ENCODE measurements at places on chromosomes 16 and 17. TPM values are rescaled to one million over a fixed set of nuclear protein-coding genes. Genes with fewer than 3 reads are reported as not detected.
A peak's percentile ranks its signal among the peaks of the same experiment; 100 is the strongest.

Gene MYO1C
- total RNA-seq: 63.8 TPM

Gene SPATA32
- total RNA-seq: not detected

Gene AATK
- 0.09 TPM for total RNA-seq

Gene JPT2
- total RNA-seq: 257 TPM

Gene HIC1
- total RNA-seq: not detected

Gene PIK3R5
- total RNA-seq: 3.1 TPM

Gene MMP15
- total RNA-seq: 12.3 TPM

Gene BMERB1
- total RNA-seq: 39.7 TPM

Gene TBC1D3K
- total RNA-seq: not detected

Gene TGFB1I1
- total RNA-seq: 20.3 TPM

Gene CCL4
- not detected for total RNA-seq

Gene SDR42E1
- not detected for total RNA-seq

Gene WNT3
- 4.0 TPM for total RNA-seq

Gene CRYBA1
- not detected for total RNA-seq

- no peak for DNase-seq
Observed at GRCh38 chr16:89595330-89596060, 17.9 kb upstream of the DPEP1 start.

DNA sequence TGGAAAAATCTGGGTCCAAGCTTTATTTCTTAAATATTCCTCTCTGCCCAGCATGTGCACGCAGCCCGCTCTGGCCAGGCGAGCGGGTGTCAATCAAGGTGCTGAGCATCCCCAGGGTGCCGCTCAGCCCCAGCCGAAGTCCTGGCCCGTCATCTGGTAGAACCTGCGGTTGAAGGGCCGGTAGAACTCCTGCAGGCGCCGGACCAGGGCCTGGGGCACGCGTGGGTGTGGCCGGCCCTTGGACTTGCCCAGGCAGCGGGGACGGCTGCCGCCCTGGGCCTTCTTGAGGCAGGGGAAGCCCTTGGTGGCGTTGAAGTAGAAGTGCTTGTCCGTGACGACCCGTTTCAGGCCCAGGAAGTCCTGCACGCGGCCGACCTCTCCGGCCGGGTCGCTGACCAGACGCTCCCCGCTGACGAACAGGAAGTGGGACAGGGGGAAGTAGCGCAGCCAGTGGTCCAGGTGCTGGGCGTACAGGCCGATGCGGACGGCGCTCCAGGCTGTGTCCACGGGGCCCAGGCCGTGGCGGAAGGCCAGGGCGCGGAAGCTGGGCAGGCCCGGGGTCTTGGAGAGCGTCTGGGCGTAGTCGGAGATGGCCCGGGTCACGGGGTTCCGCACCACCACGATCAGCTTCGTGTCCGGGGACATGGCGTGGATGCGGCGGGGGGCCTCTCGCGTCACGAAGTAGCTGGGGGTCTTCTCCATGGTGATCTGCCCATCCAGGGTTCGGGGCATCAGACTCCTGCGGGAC lies 6.6 kb downstream of the HS3ST6 start:
- DNase-seq: no peak

DNA sequence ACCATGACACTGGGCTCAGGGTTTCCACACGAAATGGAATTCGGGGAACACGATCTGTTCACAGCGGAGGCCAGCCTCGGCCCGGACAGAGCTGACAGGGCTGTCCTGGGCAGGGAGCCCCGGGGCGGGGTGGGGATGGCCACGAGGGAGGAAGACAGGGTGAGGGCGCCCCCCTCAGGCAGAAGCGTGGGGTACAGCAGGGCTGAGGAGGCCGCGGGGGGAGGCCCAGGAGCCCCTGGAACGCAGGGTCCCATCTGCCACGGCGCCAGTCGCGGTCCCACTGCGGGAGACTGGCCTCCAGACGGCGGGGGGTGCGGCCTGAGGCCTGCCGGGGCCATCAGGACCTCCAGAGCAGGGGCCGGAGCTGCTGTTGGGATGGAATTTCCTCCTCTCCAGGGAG lies 75.9 kb downstream of the LMF1 start:
- DNase-seq: no peak

GRCh38 chr16:88871349-88871702 lies 4.9 kb upstream of the PABPN1L start:
- DNase-seq: no peak

DNA sequence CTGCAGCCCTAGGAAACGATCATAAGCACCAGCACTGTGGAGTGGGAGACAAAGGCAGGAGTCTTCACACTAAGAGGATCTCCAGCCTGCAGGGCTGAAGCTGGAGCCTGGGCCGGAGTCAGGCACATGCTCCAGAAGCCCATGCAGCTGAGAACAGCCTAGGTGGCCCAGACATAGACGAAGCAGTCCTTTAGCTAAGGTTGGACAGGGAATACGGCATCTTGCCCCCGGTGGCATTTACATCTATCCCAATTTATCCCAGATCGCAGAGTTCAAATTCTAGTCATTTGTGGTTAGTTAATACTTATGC lies 13.9 kb downstream of the TSPOAP1 start:
- no peak for DNase-seq

DNA sequence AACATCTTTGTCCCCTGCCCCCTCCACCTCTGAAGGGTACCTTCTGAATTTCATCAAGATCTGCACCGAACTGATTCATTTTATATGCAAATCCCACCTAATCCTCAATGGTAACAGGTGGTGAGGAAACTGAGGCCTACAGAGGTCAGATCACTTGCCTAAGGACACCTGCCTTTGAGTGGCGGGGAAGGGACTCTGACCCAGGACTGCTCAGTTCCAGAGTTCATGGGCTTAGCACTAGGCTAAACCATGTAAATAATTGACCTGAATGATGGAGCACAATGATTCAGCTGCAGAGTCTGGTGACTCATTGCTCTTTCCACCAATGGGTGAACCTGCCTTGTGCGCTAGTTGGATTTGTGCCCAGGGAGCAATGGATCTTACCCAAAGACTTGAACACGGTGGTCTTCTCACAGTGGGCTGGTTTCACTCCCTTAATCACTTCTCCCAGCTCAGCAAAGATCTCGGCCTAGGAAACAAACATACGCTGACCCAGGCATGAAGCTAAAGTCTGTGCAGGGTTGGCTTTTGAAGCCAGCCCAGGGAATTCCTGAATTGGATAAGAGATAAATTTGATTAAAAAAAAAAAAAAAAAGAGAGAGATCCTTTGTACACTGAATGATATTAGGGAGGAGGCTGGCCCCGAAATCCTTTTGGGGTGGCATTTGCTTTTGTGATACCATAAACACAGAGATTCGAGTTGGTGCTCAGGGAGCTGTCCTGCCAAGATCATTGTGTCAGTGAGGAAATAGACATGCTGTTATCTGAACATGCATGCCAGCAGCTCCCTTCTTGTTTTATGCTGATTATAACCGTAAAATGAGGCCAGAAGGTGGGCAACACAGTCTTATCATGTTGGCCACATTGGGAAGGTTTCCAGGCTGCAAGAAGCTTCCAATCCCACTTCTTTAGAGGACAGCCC lies 17.0 kb downstream of the CRYM start:
- DNase-seq: peak; percentile 94

GRCh38 chr17:79608624-79608959 lies 2.3 kb downstream of the RBFOX3 start:
- DNase-seq: no peak

DNA sequence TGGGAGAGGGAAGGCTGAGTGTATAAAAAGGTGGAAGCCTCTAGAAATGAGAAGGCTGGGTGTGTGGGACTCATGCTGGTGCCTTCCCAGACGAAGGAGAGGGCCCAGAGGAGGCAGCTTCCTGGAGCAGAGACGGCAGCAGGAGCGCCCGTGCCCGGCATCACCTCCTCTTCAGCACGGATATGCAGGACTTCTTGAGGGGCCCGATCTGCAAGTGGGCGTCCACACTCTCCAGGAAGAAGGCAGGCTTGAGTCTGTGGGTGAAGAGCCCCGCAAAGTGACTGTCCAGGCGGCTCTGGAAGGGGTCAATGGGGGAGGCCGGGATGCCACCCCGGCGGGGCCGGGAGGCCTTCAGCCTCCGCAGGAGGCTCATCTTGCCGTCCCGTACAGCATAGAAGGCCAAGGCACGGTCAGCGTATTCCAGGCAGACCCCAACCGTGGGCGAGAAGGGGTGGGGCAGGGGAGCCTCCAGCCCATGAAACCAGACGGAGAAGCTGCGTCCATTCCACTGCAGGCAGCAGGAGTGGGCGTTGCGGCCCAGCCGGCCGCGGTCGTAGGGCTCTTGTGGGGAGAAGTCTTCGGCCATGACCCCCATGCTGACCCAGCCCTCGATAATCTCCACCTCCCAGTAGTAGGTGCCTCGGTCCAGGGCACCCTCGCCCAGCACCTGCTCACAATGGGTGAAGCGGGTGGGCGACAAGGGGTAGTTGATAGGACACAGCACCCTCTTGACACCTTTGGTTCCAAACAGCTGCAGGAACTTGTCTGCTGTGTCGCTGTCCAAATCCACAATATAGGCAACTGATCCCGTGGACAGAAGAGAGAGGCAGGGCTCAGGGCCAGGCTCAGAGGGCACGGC lies 3.8 kb downstream of the TRIM47 start:
- DNase-seq: no peak

GRCh38 chr17:37107406-37108083 lies 158.8 kb downstream of the AATF start:
- no peak for DNase-seq

- DNase-seq: no peak
Observed at GRCh38 chr17:77375917-77376651, 235.3 kb downstream of the SEC14L1 start.

- DNase-seq: no peak
Observed at GRCh38 chr16:31475946-31476302, 4.0 kb downstream of the TGFB1I1 start.

DNA sequence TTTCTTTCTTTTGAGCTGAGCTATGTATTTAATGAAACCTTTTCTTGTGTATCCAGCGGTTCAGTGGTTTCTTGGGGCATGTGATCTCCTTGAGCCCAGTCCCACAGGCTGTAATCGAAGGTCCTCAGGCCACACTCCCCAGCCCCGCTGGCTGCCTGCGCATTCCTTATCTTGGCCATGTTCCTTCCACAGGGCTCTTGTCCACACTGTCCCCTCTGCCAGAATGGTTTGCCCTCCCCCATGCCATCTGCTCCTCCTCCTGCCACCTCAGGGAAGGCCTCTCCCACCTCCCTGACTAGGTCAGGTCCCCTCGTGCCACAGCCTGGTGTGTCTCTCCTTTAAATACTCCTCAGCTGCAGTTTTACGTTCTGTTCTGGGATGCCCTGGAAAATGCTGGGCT lies 12.1 kb upstream of the NLRC5 start:
- DNase-seq: no peak

GRCh38 chr17:17924131-17924856 lies 47.9 kb downstream of the TOM1L2 start:
- no peak for DNase-seq

DNA sequence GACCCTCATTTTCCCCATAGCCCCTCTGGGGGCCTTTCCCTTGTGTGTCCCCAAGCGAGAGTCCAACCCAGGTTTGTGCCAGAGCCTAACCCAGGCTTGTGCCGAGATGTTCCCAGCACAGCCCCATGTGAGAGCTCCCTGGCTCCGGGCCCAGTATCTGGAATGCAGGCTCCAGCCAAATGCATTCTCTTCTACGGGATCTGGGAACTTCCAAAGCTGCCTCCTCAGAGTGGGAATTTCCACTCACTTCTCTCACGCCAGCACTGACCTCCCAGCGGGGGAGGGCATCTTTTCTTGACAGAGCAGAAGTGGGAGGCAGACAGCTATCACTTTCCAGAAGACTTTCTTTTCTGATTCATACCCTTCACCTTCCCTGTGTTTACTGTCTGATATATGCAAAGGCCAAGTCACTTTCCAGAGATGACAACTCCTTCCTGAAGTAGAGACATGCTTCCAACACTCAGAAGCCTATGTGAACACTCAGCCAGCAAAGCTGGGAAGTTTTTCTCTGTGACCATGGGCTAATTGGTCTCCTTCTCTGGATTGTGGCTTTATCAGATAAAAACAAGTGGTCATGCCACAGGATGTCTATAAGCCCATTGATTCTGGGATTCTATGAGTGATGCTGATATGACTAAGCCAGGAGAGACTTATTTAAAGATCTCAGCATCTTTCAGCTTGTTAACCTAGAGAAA lies 2.5 kb upstream of the CCL2 start:
- DNase-seq: peak; percentile 93

DNA sequence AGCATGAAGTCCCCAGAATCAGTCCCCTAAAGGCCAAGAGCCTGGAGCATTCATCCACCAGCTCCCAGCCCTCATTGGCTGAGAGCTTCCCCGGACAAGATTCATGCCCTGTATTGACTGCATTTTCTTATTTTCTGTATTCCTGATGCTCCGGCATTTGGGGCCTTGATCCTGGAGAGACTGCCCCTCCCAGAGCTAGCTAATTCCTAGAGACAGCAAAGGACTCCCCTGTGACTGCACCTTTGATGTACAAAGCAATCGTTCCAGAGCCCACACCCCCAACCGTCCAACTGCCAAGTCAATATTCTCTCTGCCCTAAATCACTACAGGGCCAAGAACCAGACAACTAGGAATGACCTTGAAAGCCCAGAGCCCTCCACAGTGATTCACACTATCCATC lies 93.4 kb upstream of the CDH5 start:
- DNase-seq: no peak

DNA sequence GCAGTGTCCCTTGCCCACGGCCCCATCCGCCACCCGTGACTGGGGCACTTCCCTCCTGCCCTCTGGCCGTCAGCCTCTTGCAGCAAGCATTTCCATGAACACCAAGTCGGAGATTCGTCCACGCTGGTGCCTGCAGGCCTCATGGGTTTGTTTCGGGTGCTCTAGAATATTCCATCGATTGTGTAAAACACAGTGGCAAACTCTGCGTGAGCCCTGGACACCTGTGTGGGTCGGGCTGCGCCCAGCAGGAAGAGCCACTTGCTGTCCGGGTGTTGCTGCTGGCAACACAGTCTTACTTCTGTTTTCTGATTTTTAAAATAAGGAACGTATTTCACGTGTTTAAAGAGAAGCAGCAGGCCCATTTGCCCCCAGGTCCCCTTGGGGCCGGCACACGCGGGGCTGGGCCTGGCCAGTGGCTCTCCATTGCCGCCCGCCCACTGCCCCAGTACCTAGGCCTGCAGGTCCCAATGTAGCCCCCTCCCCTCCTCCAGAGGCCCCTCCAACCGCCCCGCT lies 10.0 kb downstream of the CYBC1 start:
- no peak for DNase-seq

DNA sequence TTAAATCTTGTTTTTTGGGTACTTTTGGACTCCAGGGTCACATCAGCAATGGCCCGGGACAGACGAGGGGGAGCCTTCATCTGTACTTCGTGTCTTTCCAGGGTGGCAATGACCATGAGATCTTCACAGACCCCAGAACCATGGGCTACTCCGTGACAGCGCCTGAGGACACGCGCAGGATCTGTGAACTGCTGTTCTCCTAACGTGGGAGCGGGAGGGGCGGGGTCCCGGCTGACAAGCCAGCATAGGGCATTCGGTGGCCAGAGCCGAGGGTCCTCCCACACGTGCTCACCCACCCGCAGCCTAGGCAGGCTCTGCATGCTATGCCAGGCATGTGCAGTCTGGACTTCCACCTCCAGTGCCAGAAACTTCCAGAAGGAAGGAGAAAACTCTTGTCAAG lies 21.2 kb downstream of the CARHSP1 start:
- no peak for DNase-seq

DNA sequence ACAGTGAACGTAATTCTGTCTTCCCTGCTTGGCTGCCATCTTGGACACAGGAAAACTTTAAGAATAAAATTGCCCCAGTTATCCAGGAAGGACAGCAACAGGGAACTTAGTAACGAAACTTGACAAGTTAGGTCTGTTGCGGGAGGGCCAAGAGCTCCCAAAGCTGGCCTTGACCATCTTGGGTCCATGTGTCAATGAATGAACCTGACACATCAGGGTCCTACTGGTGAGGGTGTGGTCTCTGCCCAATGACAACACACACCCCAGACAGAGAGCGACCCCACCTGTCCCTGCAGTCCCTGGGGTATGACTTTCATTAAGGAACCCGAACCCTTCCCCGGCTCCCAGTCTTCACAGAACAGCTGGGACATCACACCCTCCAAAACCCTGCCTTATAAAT lies 96.3 kb downstream of the NDE1 start:
- no peak for DNase-seq
